ENCODE measurements at places on chromosomes 1 and 21.
A peak's percentile ranks its signal among the peaks of the same experiment; 100 is the strongest.

GRCh38 chr1:203915811-203916210 is 54.4 kb downstream of the SNRPE start:
- no peak for DNase-seq

DNA sequence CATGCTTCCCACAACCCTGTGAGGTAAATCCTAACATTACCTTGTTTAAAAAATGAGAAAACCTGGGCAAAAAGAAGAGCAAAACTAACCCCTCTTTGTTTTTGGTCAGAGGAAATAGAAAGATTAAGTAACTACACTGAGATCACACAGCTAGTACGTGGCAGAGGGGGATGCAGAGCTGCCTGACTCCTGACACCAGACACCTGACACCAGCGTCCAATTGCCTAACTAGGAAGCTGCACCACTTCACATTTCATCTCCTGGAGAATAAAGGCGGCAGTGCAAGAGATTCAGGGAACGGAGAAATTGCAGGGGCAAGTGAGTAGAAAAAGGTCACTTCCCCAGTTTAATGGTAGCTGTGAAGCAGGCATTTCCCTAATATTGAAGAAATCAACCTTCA is 229.3 kb upstream of the PTBP2 start:
- DNase-seq, result no peak

DNA sequence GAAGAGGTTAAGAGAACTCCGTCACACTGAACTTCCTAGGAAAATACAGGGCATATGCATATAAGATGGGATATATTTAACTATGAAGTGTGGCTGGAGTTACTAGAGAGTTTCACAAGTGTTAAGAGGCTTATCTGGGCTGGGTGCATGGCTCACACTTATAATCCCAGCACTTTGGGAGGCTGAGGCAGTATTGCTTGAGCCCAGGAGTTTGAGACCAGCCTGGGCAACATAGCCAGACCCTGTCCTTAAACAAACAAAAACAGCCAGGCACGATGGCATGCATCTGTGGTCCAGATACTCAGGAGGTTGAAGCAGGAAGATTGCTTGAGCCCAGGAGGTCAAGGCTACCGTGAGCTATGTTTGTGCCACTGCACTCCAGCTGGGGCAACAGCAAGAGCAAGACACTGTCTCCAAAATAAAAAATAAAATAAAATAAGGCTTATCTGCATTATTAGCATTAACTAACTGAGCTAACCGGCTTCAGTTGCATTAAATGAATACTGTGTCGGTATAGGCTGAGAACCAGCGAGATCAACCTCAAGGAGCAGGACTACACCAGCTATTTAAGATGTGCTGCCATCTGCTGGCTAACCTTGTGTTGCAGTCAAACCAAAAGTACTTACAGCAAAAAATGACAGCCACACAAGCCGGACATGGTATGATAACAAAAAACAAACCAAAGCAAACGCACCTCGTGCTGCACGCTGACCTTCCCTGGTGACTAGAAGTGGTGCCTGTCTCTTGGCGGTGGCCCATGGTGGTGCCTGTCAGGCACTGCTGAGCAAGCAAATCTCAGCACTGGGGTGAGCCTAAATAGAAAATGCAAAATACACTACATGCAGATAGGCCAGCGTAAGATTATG is 19.7 kb upstream of the RBBP5 start:
- DNase-seq, result peak; percentile 80

DNA sequence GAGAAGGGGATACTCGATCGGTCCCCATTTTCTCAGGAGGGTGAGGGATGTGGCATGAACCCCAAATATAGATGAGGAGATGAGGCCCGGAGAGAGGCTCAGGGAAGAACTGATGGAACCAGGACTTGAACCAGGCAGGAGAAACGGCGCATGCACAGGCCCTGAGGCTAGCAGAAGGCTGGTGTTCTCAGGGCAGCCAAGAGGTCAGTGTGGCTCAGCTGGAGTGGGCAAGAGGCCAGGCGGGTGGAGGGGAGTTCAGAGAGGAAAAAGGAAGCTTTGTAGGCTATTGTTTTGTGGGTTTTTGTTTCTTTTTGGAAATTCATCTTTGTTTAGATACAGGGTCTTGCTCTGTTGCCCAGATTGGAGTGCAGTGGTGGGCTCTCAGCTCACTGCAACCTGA is 122.0 kb downstream of the LACTBL1 start:
- no peak for DNase-seq

GRCh38 chr1:54567961-54568360 is 19.9 kb downstream of the ACOT11 start:
- DNase-seq, result no peak

DNA sequence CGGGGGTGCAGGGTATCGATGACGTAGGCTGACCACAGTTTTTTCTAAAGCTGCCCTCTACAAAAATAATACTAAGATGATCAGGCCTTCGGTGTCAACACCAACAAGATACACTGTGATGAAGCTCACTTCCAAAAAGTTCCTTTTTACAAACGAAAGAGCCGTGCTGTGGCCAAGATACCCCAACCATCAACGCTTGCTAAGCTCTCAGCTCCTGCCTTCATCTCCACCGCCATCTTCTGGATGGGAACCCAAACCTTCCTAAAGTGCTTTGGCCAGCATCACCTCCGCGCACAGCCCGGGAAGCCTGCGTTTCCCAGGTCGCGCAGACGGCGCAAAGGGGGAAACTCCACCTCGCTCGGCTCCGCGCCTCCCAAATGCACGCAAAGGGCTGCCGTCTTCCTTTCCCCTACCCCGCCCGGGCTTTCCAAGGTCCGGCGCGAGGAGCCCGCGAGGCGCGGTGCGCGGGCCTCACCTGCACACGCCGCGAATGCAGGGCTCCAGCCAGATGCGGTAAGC is 541 bp downstream of the USP48 start:
- peak; percentile 26 for DNase-seq

DNA sequence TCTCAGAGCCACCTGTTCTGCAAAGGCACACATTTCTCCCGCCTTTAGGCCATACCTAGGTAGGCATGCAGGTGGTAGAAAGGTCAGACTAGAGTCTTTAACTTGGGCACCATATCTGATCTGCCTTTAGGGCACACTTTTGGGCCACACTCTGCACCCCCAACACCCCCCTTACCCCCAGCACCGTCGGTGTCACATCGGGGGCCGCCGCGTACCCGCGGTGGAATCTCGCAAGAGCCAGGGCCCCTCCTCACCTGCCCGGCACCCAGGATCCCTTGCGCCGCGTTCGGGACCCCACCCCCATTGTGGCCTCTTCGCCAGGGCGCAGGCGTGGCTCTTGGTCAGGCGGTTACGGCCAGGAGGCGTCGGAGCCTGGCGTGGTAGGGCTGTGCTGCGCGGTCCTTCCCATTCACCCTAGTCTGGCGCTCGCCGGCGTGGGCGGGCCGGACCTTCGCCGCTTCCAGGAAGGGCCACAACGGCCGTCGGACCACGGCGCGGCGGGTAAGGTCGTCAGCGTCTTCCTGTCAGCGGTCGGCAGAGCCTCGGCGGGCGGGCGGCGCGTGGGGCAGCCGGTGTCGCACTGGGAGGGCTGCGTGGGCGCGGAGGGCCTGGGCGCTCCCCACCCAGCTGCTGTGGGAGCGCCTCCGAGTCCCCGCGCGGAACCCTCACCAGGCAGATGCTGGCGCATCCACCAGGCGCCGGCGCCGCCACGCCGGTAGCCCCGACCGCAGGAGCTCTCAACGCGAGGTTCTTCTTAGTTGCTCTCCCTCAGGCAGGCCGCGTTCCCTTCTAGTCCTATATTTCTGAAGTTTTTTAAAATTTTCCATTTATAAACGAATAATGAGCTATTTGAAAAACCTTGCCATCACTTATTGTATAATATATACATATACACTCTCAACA is at the start of gene DNAH14:
TSS of gene DNAH14 (plus strand) at position 341 of the 903 bp plus-strand sequence. CDS start 23,028 bp downstream, outside the sequence.
- DNase-seq, result peak; percentile 63

- no peak for DNase-seq
Measured at GRCh38 chr1:208089761-208090370, 154.3 kb downstream of the PLXNA2 start.

- no peak for DNase-seq
Measured at GRCh38 chr1:218364028-218364710, 19.0 kb downstream of the TGFB2 start.

GRCh38 chr1:31701091-31701736 is 2.6 kb downstream of the COL16A1 start:
- DNase-seq, result no peak

GRCh38 chr1:180053594-180054567 is 99.3 kb downstream of the CEP350 start:
- DNase-seq, result no peak

GRCh38 chr21:38438462-38438893 is 59.8 kb downstream of the ERG start:
- DNase-seq, result no peak

- DNase-seq, result no peak
Measured at GRCh38 chr1:58879464-58879863, 95.6 kb upstream of the JUN start.

DNA sequence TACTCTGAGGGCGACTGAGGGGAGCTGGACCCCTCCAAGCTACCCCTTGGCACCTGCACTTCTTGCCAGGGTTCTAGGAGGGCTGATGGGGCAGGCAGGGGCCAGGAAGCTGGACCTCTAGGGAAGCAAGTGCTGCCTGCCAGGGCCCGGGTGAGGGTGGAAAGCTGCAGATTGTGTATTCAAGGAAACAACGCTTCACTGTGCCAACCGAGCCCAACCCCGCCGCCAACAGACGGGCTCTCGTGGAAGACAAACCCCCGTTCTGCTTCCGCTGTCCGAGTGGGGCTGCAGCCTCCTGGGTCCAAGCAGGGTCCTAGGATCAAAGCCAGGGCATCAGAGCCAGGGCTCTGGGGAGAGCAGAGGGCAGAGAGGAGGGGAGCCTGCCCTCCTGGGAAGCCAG is 3.2 kb downstream of the EFHD2 start:
- no peak for DNase-seq

GRCh38 chr21:42022091-42022430 is 11.9 kb upstream of the ZBTB21 start:
- DNase-seq, result no peak

- no peak for DNase-seq
Measured at GRCh38 chr1:193676996-193677549, 490.7 kb upstream of the B3GALT2 start.

DNA sequence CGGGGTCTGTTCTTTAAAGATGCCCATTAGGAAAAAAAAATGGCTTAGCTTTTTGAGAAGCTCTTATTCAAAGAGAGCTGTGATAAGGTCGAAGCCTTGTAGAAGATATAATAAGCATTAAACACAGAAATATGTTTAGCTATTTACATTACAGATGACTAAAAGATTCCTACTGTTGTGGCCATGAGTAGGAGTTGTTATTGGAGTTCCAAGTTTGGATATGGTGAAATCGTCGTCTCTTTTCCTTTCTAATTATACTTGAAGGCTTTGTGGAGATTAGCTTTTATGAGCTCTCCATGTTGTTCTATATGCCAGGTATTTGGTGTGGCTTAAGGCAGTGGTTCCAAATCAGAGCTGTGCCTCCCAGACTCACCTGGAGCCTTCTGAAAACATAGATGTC is 79.9 kb upstream of the LAMC2 start:
- no peak for DNase-seq

DNA sequence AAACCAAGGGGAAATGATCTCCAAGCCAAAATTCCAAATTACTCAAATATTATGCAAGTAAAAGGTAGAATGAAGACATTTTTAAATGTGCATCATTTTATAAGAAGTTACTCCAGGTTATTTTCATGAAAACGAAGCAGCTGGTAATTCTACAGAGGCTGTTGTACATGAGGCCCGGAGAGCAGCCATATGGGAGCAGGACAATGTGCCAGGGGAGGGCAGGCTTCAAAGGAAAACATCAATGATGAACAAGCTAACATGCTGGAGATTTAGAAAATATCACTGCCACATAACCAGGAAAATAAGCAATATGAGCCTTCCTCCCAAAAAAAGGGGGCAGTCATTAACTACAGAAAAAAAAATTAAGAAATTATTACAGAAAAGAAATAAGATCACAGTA is 109.1 kb downstream of the TIAM1 start:
- DNase-seq, result no peak

DNA sequence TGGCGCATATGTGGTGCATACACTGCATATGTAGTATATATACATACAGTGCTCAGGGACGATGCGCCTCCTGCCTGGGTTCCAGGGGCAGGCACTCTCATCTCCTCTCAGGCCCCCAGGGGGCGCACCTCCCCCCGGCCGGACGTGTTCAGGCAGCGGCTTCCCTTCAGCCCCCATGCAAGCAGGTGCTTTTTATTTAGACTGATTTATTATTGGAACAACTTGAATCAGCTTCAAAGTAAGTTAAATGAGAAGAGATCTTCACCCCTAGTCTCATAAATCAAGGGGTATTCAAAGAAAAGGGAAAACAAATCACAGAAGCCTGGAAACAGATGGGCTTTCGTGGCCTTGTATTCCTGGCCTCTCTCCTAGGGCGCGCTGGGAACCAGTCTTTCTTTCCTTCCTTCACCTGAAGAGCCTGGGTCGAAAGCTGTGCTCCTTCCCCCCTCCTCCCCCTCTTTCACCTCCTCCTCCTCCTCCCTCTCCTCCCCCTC is 64.6 kb downstream of the UBIAD1 start:
- peak; percentile 79 for DNase-seq

DNA sequence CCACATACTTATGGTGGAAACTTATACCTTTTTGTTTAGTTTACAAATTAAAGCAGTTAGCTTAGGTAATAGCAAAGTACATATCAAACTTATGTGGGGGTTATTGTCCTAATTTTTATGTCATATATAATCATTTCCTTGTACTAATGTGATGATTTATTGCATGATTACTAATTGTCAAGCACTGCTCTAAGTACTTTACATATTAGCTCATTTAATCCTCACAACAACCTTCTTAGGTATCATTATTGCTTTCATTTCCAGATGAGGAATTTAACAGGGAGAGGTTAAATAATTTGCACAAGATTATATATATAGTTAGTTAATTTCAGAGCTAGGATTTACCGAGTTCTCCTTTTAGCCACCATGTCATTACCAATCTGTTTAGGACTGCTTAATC is 11.9 kb upstream of the SSX2IP start:
- no peak for DNase-seq

DNA sequence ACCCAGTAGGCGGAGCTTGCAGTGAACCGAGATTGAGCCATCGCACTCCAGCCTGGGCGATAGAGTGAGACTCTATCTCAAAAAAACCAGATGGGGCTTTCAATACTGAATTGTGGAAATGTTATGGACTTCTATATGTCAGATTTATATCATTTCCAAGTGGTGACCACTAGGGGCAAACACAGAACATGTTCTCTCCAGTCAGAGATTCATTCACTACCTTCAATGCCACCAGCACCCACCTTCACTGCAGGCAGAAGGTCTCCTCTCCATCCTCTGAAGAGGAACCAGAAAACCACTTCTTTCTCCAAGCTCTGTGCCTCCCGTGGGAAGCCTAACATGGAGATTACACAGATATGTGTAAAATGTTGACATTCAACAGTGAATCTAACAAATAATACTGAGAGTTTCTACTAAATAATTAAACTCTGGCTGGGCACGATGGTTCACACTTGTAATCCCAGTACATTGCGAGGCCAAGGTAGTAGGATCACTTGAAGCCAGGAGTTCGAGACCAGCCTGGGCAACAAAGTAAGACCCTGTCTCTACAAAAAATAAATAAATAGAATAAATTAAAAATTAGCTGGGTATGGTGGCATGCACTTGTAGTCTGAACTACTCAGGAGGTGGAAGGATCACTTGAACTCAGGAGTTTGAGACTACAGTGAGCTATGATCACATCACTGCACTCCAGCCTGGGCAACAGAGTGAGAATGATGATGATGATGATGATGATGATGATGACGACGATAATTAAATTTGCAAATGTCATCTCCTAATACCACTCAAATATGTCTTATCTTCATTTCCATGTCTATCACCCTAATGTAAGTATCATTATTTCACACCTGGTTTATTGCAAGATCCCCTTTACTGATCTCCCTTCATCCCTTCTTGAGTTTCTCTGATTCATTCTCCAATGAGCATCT is 151.1 kb downstream of the ZNF281 start:
- DNase-seq, result no peak

All from neural crest cell (in vitro differentiated cells).